SJCRH30 (cell line): ENCODE measurements at places on chromosomes 1 and 21.
A peak's percentile ranks its signal among the peaks of the same experiment; 100 is the strongest.

- peak; percentile 69 for DNase-seq
Measured at GRCh38 chr1:226520640-226521355, 27.8 kb upstream of the STUM start.

GRCh38 chr1:46211051-46211450 is 7.9 kb downstream of the LURAP1 start:
- DNase-seq = no peak

DNA sequence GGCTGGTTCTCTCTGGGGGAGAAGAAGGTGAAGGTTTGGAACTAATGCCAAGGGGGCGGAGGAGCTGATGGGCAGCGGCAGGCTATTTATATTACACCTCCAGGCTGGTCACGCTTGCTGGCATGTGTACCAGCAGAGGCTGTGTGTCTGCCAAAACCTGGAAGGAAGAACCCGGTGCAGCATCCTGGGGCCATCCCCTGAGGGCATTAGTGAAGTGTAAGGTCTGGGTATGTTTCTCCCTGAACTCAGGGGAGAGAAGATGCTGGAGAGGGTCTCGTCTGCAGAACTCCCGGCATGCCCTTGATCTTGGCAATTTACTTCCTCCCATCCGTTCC is 5.3 kb downstream of the DISP3 start:
- DNase-seq = no peak

DNA sequence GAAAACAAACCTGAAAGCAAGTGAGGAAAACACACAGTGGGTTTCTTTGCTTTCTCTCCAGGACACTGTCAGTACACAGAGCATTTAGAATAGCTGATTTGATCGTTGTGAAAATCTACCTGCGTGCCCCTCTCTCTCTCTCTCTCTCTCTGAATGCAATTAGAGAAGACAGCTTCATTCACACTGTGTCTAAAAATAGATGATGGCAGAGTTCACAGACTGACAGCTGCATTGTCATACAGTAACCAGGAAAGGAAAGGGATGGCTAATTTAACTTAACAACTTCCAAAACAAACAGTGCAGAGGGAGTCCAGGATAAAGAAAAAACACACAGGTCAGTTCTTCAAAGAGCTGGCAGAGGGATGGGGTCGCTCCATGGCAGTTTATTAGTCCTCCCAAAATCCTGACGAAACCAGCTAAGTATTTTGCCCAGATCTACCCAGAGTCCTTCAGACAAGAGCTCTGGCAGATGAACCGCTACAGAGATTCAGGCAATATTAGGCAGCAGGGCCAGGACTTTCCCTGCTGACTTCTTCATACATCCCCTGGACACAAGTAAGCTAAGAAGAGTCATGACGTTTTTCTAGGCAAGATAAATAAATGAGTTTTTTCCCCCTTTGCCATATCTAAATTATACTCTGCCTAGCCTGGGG is 58.9 kb downstream of the WLS start:
- peak; percentile 21 for DNase-seq

GRCh38 chr1:44688760-44689446 is 14.4 kb downstream of the ARMH1 start:
- DNase-seq = no peak

- DNase-seq = no peak
Measured at GRCh38 chr1:109653306-109653705, 2.6 kb upstream of the GSTM4 start.

- no peak for DNase-seq
Measured at GRCh38 chr1:46172321-46172720, 2.6 kb upstream of the TSPAN1 start.

DNA sequence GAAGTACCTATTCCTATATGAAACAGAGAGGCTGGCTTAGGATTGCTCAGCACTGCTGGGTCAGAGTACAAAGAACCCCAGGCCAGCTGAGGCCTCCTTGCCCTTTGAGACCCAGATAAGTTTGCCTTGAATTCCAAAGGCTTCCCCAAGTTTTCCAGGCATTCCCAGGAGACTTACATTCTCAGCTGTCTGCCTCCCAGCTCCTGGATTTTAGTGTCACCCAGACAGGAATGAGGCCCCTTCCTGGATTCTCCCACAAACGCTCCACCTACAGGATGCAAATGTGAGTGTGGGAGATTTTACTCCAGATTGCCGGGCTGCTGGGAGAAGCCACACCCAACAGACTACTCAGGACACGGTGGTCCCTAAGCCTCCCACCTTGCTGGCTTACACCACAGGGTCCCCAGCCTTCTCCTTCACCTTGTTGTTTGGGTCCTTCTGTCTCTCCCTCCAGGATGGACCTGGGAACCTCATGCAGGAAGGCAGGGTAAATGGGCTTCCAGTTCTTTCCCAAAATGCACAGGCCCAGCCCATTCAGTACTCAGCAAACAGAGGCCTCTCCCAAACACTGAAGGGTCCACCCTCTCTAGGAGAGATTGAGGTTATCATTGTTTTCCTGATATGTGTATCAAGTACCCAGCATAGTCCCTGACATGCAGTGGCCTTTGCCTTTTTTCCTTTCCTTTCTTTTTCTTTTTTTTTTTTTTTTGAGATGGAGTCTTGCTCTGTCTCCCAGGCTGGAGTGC is 10.6 kb downstream of the RHBG start:
- DNase-seq = peak; percentile 82
